ENCODE measurements at places on chromosomes 7 and 10.

GRCh38 chr7:79199266-79199665 is 254.2 kb downstream of the MAGI2 start:
- DNase-seq, result no peak

- DNase-seq, result no peak
These were observed 8.2 kb downstream of the AIFM2 start for GRCh38 chr10:70124415-70124814.

- peak; percentile 40 for DNase-seq
These were observed 181.4 kb downstream of the ARID5B start for GRCh38 chr10:62082729-62083411.

GRCh38 chr10:52703898-52704297 is 68.7 kb downstream of the MBL2 start:
- DNase-seq, result no peak

DNA sequence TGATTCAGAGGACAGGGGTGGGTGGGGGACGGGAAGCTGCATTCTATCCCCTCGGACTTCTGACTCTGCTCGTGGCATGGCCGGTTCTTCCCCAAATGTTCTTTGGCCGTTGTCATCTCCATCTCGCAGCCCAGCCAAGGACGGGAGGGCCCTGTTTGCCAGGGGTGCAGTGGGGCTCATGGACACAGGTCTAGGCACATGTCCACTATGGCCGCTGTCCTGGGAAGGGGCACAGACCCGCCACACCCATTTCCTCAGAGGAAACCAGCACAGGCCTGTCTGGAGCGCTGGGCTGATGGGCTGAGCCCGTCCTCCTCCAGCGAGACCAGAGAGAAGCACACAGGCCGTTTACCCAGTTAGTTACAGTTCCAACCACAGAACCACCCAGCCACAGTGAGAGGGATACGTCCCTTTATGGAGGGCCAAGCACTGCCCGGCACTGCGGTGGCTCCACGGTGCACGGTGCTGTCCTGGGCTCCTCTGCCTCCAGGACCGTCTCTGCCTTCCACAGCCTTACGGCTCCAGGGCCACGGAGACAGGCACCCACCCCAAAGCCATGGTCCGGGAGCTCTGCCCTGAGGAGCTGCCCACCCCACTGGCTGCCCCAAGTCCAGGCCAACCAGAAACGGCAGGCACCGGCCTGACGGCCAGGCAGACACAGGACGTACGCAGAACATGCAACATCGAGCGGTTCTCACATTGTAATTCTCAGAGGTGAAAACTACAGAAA is 20.2 kb downstream of the DPYSL4 start:
- DNase-seq, result no peak

DNA sequence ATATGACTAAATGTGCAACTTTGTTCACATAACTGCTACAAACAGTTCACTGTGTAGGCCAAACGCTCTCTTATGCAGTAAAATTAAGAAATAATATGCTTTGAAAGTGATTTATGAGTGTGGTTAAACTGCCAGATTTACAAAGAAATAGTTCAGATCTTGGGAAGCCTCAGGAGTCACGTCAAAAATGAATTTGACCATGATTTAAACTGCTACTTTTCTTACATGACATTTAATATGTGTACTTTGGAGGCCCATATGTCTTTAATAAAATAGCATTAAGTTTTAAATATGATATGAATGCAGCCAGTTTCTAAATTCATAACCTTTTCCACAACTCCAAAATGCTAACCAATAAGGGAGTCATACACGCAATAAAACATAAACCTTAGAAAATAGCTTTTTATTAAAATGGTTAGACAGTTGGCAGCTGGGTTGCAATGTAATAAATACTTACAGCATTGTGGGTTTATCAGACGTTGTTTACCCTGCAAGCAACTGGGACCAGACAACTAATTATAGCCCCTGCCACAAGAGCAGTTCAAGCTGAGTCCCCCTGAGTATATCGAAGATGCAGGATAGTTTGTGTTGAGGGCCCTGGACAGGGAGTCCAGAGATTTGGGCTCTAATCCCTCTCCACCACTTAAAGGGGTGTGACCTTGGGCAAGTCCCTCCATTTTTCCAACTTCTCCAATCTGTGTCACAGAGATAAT is 640.4 kb downstream of the LRMDA start:
- DNase-seq, result no peak

GRCh38 chr10:6022660-6023059 is 39.5 kb downstream of the IL2RA start:
- DNase-seq, result no peak

DNA sequence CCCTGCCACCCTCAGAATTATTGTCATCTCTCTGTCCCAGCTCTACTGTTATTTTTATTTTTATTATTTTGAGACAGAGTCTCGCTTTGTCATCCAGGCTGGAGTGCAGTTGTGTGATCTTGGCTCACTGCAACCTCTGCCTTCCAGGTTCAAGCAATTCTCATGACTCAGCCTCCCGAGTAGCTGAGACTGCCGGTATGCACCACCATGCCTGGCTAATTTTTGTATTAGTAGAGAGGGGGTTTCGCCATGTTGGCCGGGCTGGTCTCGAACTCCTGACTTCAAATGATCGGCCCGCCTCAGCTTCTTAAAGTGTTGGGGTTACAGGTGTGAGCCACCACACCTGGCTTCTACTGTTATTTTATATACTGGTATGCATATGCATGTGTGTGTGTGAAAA is 11.0 kb downstream of the CALHM2 start:
- no peak for DNase-seq

DNA sequence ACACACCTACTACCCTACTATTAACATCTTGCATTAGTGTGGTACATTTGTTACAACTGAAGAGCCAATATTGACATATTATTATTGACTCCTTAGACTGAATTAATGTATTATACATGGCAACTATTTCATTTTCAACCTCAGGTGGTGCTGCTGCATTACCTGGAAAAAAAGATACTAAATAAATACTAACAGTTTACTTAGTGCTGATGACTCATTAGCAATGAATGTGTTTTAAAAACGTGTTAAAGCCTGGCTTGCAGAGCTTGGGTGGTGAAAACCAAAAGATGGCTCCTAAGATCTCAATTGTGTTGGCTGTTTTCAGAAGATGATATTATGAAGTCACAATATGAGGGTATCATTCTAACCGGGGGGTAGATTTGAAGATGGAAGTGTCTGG is 34.8 kb downstream of the CFAP43 start:
- no peak for DNase-seq

GRCh38 chr7:64849250-64849923 is 53.7 kb upstream of the ZNF273 start:
- DNase-seq, result no peak

GRCh38 chr7:139937715-139938114 is 108.7 kb downstream of the TBXAS1 start:
- no peak for DNase-seq

DNA sequence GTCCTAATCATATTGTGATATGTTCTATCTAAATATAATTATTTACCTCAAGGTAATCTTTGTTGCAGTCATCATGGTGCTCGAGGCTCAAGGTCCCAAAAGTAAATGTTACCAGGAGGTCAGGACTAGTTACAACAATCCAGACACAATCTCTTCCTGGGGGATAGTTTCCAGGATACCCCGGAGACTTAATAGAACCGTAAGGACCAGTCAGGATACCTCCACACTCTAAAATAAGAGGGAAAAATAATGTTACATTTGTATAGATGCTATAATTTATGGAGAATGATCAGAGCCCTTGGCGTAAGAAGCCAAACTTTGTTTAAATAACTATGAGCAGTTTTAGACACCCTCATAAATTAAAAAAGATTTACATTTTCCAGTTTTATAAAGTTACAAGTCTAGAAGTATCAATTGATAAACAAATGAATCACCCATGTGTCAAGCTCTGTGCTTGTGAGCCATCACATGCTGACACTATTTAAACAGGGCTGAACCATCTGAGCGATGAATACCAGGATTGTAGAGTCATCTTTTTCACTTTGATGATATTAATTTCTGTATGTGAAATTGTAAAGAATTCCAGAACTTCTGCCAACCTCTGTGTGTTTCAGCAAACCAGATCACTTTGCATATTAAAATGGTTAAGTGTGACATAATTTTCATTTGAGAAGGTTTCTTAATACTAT is 41.3 kb downstream of the CUBN start:
- DNase-seq, result no peak

- DNase-seq, result no peak
These were observed 761 bp downstream of the LGI1 start for GRCh38 chr10:93758508-93758885.

DNA sequence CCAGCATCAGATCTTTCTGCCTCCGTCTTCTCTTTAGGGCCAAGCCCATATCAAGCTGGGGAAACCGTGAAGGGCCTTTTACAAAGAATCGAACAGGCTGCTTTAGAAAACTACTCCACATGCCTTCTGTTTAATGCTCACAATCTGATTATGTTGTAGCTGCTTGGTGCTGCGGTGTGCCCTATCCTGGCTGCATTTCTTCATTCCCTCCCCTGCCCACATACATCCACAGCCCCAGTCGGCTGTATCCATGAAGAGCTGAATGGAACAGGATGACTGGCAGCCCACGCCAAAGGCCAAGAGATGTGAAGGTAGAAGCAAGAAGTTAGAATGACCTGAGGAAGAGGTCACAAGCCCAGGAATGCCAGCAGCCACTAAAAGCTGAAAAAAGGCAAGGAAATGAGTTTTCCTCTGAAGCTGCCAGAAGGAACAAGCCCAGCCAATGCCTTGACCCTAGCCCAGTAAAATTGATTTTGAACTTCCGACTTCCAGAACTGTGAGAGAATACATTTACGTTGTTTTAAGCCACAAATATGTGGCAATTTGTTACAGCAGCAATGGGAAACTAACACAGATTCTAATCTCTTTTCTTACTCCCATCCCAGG is 22.2 kb downstream of the TAS2R41 start:
- no peak for DNase-seq

DNA sequence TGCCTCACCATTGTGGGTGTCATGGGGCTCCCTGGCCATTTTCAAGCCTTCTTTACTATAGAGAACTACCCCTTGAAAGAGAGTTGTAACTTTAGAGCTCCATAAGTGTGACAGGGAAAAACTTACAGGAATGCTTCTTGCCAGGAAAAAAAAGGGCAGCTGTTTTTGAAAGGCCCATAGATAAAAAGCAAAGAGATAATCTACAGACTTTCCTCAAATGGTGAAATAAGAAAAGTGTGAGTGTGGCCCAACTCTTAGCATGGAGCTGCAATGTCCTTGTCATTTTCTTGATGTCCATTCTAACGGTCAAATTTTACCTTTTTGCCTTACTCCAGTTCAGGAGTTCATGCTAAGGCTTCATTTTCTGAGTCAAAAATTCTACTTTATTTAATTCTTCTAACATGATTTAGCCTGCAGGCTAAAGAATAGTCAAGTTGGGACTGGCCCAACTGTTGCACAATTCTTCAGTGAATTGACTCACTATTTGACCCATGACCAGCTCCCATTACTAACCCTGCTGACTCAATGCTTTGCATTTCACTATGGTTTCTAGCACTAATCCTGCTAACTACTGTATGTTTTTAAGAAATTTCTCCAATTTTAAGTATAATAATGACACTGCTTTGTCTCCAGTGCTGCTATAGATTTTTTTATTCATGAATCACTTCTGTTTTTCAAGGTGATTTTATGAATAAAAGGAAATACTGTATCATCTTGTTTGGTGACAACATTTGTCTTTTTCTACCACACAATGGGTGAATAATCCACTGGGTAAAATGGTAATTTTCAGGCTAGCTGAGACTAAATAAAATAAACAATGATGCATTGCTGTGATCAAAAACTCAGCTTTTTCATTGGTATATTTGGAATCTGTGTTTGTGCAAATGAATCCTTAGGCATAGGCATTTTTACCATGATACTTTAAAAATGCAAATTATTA is 41.4 kb upstream of the SGCE start:
- no peak for DNase-seq

GRCh38 chr7:37833107-37833817 is 15.1 kb upstream of the NME8 start:
- DNase-seq, result peak; percentile 36

DNA sequence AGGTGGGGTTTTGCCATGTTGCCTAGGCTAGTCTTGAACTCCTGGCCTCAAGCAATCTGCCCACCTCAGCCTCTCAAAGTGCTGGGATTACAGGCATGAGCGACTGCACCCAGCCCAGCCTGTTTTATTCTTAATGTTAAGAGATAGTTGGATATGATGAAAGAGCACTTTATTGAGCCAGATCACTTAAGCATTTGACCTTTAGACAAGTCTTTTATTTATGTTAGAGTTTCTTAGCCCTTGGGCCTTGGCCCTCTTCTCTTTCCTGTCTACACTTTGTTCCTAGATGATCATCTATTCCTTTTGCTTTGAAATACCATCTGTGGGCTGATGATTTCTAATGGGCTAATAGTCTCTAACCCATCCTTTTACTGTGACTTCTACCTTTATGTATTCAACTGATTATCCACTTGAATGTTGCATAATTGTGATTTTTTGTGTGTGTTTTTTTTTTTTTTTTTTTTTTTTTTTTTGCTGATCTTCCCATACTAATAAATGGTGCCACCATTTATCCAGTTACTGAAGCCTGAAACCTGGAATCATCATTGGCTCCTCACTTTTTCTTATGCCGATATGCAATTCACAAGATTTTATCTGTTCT is 34.8 kb downstream of the BTRC start:
- no peak for DNase-seq

DNA sequence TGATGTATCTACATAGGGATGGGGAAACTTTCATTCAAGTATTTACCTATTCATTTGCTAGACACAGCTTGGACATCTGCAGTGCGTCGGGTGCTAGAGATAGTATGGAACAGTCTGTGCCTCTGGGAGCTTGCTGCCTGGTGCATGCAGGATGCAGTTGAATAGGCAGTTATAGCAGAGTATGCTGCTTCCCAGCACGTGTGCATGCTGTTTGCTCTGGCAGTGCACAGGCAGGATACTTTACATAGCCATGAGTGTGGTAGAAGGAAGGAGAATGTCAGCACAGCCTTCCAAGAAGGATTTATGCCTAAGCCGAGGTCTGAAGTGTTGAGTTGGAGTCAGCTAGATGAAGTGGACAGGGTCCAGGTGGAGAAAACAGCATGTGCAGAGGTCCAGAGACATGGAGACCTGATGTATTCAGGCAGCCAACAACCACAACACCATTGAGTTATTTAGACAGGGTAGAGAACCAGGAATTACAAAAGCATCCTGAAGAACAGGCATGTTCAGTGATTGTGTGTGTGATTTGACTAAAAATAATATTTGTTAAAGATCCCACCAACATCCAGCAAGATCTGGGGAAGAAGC is 8.1 kb downstream of the MAP3K8 start:
- no peak for DNase-seq

DNA sequence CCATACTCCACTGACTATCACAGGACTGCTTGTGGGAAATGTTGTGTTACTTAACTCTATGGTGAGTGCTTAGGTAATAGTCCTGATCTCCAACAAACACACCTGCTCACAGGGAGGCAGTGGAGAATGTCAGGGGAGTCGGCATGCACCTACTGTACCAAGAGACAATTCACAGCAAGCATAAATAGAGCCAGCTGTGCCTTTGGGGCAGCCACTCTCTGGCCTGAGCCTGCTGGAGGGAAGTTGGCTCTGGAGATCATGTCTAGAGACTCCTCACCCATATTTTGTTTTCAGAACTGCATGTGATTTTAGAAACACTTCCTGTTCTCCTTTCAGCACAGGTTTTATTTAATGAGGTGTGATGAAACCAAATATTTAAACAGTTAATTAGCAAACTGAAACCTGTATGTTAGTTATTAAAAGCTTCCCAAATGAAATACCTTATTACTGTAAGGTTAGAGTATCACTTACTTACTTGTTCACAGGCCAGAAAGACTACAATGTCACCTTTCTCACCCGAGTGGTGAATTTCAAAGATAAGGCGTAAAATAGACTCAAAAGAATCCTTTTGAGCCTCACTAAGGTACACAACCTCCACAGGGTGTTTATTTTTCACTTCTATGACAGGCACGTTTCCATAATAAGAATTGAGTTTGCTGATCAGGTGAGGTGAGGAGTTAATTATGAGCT is 21.8 kb downstream of the DHX32 start:
- no peak for DNase-seq

GRCh38 chr7:148380596-148381419 is 209.8 kb upstream of the C7orf33 start:
- no peak for DNase-seq
